ENCODE measurements at places on chromosomes 6 and 20.

- peak; percentile 41 for DNase-seq
These were observed 474 bp downstream of the RBM38 start for GRCh38 chr20:57391439-57392301.

DNA sequence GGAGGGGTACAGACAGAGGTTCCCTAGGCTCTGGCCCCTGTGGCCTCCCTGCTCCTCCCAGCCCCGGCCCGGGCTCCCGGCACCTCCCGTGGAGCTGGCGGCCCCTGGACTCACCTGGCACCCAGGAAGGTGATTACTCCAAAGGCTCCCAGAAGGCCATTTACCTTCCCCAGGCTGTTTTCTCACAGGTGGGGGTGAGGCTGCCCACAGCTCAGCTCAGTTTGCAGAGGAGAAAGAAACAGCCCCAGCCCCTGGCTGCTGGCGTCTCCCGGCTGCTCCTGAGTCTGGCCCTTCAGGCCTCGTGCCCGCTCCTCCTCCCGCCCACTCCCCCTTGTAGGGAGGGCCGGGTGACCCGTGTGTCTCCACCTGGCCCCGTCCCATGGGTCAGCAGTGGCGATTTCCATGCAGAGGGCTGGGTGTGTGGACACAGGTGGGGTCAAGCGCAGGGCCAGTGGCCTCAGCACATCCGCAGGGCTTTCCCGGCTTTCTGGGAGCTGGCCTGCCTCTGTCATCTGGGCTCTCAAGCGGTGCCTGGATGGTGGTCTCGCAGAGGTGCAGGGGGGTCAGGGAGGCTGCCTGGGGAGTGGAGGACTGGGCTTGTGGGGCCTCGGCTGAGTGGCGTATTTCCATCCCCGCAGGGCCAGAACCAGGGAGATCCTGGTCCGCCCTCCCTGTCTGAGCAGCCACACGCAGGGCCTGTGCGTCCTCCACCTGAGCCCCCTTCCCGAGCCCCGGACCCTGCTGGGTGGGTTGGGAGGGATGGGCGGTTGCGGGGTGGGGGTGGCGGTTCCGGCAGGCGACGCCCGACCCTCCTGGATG lies 20.2 kb upstream of the GATA5 start:
- no peak for DNase-seq

- no peak for DNase-seq
These were observed 65.0 kb upstream of the HIVEP1 start for GRCh38 chr6:11947063-11947462.

- DNase-seq: no peak
These were observed 45.4 kb upstream of the AGPAT4 start for GRCh38 chr6:161319231-161319630.

GRCh38 chr20:61118429-61119224 lies 133.4 kb upstream of the CDH4 start:
- no peak for DNase-seq

- DNase-seq: no peak
These were observed 14.9 kb downstream of the PRKN start for GRCh38 chr6:162712694-162713093.

GRCh38 chr6:36688063-36688738 lies 9.4 kb upstream of the RAB44 start:
- DNase-seq: no peak

DNA sequence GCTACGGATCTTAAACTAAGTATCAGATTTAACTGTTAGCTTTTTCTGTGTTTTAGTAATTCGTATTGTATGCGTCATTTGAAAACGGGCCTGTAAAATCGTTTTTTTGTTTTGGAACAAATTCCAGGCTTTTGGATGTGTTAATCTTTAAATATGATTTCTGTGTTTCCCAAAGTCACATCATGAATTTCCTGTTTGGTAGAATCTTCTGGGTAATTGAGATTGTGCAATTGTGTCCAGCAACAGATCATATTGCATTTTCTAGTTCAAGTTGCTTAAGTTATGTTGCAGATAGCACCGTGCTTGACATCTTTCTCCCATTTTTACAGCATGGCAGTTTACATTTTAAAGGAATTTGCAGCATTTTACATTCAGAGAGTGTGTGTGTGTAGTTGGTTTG lies 1.9 kb downstream of the MAPK14 start:
- DNase-seq: no peak

- DNase-seq: peak; percentile 32
These were observed 405.3 kb upstream of the HS3ST5 start for GRCh38 chr6:114747995-114748625.

DNA sequence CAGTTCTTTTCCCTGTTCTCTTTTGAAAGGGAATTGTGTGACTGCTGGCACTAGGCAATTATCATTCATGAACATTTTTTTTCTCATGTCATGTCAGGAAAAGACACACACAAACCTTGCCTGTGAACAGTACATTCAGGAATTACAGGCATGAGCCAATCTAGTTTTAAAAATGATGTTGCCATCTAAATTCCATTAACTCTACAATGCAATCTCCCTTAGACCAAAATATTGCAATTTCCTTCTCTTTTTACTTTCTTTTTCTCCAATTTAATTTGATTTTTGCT lies 127.5 kb upstream of the STMND1 start:
- DNase-seq: no peak

DNA sequence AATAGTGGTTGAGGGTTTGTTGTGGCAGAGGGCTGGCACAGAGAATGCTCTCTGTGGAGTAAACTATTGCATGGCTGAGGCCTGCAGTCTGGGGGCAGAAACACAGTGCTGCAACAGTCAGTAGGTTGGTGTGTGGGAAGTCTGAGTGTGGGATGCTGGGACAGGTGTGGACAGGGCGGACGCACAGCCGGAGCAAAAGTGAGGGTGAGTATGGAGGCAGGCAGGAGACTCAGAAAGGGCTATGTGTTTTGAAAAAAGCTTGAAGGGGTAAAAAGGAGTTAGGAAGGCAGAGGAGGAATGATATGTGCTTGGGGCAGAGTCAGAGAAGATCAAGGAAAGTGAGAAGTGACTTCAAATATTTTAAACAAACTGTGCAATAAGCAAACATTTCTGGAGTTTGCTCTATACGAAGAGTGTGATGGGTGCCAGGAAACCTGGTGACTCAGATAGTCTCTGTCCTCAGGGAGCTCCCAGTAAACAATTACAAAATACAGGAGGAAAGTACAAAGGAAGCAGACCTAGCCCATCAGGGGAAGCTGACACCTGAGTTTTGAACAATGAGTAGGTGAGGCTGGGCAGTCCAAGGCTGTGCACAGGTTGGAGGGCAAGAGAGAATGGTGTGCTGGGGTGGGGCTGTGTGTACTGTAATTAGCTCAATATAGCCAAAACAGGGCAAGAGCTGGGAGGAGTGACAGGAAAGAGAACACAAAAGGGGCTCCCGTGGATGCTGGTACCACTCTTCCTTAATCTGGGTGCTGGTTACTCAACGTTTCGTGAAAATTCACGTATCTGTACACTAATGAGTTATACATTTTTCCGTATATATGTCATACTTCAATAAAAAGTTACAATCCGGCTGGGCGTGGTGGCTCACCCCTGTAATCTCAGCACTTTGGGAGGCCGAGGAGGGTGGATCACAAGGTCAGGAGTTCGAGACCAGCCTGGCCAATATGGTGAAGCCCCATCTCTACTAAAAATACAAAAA lies 55.2 kb downstream of the PIGU start:
- no peak for DNase-seq

DNA sequence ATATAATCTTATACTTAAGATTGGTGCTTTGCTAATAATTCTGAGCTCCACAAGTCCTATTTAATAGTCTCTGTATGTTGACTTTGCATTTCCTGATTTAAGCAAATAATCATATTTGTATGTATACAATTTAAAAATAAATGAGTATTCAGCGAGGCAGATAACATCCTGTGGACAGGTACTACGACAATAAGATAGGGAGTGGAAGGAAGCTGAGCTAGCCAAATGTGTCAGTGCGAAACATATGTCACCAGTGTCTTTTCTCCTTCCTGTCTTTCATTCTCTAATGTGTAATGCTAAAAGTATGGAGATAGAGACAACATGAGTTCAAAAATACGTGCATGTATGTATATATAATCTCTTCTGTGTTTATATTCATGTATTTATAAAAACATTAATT lies 359.6 kb upstream of the KCNQ5 start:
- no peak for DNase-seq

DNA sequence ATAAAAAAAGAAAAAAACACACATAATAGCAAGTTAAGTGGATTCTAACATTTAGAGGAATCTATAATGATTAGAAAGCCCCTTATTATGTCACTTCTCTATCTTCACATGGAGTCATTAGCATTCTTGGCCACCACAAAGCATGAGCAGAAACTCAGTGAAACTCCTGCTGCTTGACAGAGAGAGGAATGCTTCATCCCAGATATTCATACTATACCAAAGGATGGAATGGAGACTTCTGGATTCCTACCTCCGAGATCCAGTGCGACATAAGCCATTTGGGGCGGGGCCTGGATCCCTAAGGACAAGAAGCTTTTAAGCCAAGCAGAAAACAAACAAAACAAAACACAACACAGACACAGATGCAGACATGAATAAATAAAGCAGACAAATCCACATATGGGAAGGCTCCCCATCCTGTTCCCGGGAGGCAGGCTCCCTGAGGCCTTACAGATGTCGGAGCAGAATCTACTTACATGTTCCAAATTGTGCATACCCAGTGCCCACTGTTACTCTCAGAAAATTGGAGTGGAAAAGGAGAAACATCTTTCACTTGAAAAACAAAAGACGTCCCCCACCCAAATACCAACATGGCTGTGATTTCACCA lies 727.3 kb downstream of the MAFB start:
- no peak for DNase-seq

DNA sequence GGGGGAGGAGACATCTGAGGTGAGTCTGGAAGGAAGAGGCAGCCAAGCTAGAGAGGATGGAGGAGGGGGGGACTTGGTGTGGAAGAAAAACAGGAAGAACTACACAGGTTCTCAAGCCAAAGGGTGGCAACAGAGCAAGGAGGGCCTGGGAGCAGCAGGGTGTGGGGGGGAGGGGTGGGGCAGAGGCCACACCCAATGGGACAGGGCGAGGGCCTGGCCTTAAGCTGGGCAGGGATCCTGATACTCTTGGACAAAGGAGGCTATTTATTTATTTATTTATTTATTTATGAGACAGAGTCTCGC lies 359.0 kb downstream of the ZFAND3 start:
- DNase-seq: no peak

- DNase-seq: no peak
These were observed 130.6 kb downstream of the NRN1 start for GRCh38 chr6:5876076-5876475.

DNA sequence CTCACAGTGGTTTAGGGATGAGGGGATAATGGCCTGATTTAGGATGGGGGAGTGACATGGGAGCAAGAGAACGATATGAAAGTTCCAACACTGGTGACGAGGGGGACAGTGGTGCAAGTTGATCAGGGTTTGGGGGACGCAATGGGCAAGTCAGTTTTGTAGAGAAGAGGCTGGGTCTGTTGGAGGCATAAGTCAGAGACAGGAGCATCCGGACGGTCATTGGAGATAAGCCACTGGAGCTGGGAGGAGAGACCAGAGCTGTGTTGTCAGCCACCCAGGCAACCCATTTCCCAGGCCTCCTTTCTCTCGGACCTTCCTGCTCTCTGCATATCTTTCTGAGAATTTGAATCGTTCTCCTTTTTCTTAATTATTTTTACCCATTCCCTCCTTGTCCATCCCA lies 9.5 kb downstream of the DNPH1 start:
- DNase-seq: no peak

DNA sequence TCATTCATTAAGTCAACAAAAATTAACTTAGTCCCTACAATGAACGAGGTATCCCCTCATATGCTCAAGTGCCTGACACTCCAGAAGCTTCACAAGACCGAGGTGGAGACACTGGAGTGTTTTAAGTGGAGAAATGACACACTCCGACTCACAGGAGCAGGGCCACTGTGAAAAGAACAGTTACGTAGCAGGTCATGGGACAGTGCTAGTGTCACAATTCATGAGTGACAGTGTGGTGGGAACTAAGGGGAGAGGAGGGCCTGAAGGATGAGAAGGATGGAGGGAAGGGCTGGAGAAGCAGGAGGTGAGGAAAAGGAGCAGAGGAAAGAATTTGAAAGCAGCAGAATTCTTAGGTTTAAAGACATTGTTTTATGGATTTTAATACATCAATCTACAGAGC lies 1.3 kb upstream of the HLA-A start:
- no peak for DNase-seq

GRCh38 chr20:46293084-46293483 lies 15.2 kb downstream of the CDH22 start:
- DNase-seq: no peak

- no peak for DNase-seq
These were observed 106.8 kb downstream of the PXDC1 start for GRCh38 chr6:3644739-3645012.

- no peak for DNase-seq
These were observed 192.9 kb downstream of the AIG1 start for GRCh38 chr6:143253586-143253985.

DNA sequence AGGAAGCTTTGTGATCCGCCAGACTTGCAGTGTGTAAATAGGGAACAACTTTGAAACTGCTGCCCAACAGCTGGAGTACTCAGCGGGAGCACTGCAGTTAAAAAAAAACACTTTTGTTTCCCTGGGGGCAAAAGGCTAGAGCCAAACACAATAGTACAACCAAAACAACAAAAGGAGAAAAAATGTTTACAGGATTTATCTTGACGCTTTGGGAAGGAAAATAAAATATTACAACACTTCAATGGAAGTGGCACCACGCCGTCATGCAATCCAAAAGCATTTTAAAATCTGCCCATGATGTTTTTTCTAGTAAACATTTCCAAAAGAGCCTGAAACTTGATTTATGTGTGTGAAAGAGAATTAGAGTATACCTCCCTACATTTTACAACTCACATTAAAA lies 26.0 kb downstream of the PTPRK start:
- DNase-seq: no peak

GRCh38 chr6:44666324-44666723 lies 278.8 kb downstream of the CDC5L start:
- no peak for DNase-seq

DNA sequence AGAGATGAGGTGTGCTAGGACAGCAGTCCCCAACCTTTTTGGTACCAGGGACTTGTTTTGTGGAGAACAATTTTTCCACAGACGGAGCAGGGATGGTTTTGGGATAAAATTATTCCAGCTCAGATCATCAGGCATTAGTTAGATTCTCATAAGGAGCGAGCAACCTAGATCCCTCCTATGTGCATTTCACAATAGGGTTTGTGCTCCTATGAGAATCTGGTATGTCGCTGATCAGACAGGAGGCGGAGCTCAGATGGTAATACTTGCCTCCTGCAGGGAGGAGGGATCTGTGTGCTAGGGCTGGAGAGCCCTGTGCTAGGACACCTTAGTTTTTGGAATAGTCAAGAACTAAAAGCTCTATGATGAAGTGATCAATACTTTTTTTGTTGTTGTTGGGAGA lies 2.5 kb downstream of the SMIM13 start:
- DNase-seq: no peak

DNA sequence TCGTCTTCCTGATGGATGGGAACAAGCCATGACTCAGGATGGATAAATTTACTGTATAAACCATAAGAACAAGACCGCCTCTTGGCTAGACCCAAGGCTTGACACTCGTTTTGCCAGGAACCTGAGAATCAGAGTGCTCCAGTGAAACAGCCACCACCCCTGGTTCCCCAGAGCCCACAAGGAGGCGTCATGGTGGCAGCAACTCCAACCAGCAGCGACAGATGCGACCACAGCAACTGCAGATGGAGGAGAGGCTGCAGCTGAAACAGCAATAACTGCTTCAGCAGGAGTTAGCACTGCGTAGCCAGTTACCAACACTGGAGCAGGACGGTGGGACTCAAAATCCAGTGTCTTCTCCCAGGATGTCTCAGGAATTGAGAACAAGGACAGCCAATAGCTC lies 100.9 kb upstream of the SAMD5 start:
- no peak for DNase-seq

GRCh38 chr6:125339653-125340052 lies 37.9 kb upstream of the HDDC2 start:
- no peak for DNase-seq

All from activated naive CD8-positive, alpha-beta T cell treated with anti-CD3 and anti-CD28 coated beads, Interleukin-2, amount 50 U/mL, for 24 hours (primary cell).